ENCODE measurements at places on chromosomes 2 and 18.

GRCh38 chr2:193357508-193357907, 1162.8 kb upstream of the TMEFF2 start:
- DNase-seq: no peak

- DNase-seq: no peak
Observed at GRCh38 chr2:171894612-171894947, 536 bp upstream of the SLC25A12 start.

GRCh38 chr18:8696749-8697211, 8.6 kb upstream of the MTCL1 start:
- peak; percentile 60 for DNase-seq

GRCh38 chr2:42601076-42601475, 32.6 kb downstream of the MTA3 start:
- DNase-seq: no peak

DNA sequence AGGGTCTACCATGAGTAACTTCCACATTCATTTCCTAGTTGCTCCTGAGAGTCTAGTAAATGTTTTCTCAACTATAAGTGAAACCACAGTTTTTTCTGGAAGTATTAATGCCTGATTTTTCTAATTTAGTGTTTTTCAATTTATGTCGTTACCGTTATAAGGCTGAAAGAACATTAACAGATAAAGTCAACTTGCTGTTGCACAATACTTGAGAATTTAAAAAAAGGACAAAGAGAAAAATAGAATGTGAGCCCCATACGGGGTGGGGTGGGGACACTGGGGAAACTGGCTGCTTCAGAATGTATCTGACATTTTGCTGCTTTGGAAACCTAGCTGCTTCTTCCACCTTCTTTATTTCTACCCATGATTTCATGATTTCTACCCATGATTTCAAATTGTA, 26.2 kb downstream of the CNOT11 start:
- DNase-seq: no peak

- DNase-seq: no peak
Observed at GRCh38 chr2:98474979-98475632, 30.4 kb downstream of the INPP4A start.

Measured in BE2C (cell line).